ENCODE measurements at places on chromosomes 11 and 22.

DNA sequence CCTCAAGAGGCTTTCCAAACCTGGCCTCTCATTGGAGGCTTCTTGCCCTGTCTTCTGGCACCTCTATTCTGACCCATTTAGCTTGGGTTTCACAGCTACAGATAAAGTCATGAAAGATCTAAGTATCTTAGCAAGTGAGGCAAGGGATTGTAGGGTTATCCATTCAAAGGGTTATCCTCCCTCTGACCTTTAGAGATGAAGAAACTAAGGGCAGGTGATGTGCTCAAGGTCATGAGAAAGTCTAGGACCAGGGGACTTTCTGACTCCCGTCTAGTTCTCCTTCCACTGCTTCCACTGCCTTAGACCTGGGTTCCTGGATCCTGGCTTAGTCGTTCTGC, 7.2 kb downstream of the PHOX2A start:
- no peak for DNase-seq

DNA sequence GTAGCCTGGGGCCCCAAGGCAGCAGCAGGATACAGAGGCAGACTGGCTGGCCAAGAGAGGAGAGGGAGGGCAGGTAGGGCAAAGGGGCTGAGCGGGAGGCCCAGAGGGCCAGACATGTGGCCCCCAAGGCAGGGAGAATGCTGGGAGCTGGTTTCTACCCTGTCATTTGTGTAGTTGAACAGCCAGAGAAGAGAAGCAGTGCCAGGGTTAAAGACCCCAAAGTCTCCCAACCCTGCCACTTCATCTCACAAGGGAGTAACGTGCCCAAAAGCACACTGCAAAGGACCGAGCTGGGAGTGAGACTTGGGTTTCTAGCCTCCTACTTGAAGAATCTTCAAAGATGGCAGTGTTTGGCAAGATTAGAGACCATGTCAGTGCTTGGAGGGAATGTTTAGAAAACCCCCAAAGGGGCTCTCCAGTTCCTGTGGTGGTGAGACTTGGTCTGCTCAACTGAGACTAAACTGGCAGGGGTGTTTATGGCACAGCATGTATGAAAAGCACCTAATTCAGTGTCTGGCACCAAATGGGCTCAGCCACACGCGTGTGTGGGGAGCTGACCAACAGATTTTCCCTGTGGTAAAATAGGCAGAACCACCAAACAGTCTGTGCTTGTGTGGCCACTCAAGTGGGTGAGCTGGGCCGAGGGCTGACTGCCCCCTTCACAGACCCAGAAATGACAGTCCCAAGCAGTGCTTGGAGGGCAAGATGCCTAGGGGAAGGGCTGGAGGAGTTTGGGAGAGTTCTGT, 68.2 kb upstream of the CLTCL1 start:
- no peak for DNase-seq

GRCh38 chr11:18010121-18010670, 2.7 kb downstream of the SERGEF start:
- DNase-seq, result no peak

DNA sequence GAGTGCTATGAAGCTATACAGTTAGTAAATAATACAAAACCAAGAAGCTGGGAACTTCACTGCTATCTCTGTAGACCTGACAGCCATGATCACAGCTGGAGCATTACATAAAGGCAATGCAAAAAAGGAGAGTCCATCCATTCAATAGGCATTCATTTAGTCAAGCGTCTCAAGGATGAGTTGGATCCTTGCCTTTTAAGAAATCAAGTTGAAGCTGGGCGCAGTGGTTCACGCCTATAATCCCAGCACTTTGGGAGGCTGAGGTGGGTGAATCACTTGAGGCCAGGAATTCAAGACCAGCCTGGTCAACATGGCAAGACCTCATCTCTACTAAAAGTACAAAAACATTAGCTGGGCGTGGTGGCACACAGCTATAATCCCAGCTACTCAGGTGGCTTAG, 48.1 kb upstream of the ALKBH3 start:
- DNase-seq, result no peak

Measured in fibroblast of pulmonary artery (primary cell).